ENCODE measurements at places on chromosomes 12 and 14.
A peak's percentile ranks its signal among the peaks of the same experiment; 100 is the strongest.

GRCh38 chr14:42200957-42201356 lies 594.3 kb downstream of the LRFN5 start:
- no peak for DNase-seq

GRCh38 chr12:54723379-54724256 lies 75.5 kb upstream of the DCD start:
- no peak for DNase-seq

DNA sequence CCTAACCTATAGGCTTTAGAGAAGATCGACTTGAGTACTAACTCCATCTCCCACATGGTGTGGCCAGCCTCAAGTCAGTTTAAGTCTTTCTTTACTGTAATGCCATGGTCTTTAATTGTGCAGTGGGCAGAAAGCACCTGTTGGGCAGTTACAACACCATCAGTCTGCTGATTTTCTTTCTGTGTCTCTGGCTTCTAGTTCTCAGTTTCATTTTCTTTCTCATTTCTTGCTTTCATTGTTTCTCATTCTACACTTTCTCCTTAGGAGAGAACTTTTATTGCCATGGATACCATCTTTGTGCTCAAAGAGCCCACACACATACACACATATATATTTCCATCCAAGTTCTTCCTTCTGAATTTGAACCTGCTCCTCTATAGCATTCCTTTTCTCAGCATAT lies 96.1 kb upstream of the SLC16A7 start:
- no peak for DNase-seq

GRCh38 chr12:103586791-103587370 lies at the start of gene STAB2:
Gene STAB2, plus strand, starts transcription at chr12:103587273. Its CDS starts 204 bp downstream, at chr12:103587477.
- DNase-seq, result no peak

DNA sequence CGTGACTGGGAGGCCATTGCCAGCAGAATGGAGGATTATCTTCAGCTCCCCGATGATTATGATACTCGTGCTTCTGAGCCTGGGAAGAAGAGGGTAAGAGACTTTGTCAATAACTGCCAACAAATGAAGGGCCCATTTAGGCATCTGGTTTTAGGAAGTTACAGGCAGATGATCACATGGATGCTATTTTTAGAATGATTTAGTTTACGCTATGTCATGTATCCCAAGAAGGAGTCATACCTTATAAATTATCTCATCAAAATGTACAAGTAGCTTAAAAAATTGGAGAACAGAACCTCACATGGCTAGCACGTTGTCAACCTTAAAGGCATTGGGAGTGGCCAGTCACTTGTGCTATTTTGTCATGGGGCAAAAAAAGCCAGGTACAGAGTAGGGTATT lies 46.7 kb downstream of the PROX2 start:
- no peak for DNase-seq

DNA sequence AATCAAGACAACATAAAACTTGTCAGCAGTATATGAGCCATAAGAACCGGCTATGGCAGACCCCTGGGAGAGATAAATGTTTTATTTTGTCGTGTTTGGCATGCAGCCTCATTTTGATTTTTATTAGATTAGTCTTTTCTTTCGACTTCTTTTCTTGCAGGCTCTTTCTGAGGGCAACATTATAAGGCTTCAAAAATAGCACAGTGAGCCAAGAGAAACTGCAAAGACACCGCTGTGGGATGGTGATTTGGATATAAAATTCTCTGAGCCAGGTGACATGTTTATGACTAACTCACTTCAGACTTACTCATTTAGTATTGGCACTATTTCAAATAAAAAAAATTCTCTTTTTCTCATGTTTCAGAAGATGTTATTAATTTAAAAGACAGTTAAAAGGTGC lies 96.8 kb upstream of the PKP2 start:
- DNase-seq, result no peak

GRCh38 chr12:110109037-110109836 lies 14.9 kb upstream of the IFT81 start:
- no peak for DNase-seq

- DNase-seq, result no peak
Observed at GRCh38 chr12:47356129-47356700, 276.5 kb upstream of the AMIGO2 start.

DNA sequence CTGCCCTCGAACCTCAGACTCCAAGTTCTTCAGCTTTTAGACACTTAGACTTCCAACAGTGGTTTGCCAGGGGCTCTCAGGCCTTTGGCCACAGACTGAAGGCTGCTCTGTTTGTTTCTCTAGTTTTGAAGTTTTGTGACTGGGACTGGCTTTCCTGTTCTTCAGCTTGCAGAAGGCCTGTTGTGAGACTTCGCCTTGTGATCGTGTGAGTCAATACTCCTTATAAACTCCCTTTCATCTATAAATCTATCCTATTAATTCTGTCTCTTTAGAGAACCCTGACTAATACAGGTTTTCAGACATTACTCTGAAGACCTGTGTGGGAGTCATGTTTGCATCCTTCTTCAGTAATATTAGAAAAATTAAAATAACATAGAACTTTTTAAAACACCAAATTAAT lies 289.1 kb downstream of the RMST start:
- no peak for DNase-seq

DNA sequence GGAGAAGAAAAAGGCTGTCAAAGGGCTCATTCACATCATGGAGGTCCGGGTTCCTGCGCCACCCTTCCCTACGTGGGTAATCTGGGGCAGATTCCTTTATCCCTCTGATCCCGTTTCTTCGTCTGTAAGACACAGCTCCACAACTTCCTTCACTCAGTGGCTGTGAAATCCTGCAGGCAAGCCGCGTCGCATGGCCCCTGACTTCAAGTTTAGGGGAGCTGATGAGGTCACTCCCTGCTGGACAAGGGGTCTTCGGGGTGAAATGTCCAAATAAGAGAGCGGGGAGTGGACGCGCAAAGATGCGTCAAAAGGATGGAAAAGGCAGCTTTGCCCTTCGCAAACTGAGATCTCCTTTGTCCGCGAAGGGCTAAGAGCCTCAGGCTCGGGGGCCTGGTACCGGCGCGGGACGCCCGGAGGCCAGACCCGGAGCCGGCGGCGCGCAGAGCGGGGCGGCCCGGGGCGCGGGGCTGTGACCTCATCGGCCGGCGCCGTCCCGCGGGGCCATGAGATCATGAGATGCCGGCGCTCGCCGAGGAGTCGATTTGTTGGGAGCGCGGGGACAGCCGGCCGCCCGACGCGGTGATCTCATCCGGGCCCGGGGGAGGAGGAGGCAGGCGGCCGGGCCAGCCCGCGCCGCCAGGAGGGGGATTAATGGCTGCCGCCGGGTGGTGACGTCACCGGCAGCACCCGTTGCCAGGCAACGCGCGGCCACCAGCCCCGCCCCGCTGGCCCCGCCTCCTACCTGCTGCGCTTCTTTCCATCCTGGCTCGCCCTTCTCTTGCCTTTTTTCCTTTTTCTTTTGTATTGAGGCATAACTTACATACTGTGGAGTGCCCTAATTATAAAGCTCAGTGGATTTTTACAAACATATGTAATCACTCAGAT lies 62.1 kb downstream of the HRK start:
- DNase-seq, result peak; percentile 89

- DNase-seq, result no peak
Observed at GRCh38 chr12:120737557-120738251, 12.1 kb downstream of the ACADS start.

DNA sequence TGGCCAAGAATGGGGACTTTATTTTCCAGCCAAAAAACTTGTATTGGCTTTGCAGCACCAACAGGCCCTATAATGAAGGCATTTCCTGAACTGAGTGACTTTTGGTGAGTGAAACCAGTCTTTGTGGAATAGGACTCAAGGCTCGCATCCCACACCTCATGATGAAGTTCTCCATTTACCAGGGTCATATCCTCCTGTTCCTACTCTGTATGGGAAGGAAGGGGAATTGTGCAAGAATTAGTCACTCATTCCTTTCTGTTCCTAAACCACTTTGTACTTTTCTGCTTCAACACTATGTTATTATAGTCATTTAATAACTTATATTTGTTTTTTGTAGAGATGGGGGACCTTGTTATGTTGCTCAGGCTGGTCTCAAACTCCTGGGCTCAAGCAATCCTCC lies 2.3 kb upstream of the SPATS2 start:
- no peak for DNase-seq

- no peak for DNase-seq
Observed at GRCh38 chr14:72630374-72630773, 263.5 kb downstream of the DPF3 start.

DNA sequence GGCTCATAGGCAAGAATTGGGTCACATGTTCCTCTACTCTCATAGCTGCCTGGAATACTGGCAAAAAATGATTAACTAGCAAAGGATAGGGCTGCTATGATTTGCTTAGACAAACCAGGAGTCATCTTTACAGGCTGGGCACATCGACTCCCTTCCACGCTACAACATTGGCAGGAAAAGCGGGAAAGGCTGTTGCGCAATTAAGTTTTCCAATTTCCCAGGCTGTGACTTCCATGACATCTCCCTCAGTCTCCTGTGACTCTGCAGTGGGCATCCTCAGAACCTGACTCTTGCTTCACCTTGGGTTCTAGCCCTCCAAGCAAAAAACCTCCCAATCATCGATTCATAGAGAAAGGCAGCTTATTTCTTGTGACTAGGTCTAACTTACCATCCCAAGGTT lies 184.5 kb upstream of the E2F7 start:
- no peak for DNase-seq

DNA sequence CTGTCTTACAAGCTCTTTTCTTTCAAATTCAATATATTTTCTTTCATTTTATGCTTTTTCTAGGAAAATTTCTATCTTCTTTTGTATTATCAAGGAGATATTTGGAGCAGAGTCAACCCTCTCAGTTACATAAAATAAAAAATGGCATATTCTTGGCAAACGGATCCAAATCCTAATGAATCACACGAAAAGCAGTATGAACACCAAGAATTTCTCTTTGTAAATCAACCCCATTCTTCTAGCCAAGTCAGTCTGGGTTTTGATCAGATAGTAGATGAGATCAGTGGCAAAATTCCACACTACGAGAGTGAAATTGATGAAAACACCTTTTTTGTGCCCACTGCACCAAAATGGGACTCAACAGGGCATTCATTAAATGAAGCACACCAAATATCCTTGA lies 20.6 kb downstream of the PIK3C2G start:
- DNase-seq, result no peak

- DNase-seq, result no peak
Observed at GRCh38 chr14:30204431-30204980, 276.9 kb upstream of the PRKD1 start.

DNA sequence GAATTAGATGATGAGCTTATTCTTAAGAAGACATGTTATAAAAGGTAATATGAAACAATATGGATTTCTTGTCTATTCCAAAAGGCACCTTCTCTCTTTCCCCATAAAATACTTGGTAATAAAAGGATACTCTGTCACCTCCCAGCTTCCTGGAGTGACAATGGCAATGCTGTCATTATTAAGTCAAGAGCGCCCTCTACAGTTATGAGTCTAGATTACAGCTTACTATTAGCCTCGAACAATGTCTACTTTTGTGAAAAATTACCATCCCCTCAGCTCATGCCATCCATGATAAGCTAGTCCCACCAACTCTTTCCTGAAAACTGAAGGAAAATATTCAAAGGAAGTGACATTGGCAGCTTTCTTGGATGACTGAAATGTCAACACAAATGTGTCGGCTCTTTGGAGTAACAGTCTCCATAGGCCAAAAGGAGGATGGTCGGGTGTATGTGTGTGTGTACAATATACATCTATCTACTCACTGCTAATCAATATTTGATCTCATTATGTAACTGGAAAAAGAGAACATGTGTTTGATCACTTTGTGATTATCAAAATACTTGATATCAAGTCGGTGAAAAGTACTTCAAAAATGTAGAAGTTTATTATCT lies 48.7 kb upstream of the CDKN3 start:
- no peak for DNase-seq

- DNase-seq, result no peak
Observed at GRCh38 chr14:97280526-97280925, 483.3 kb downstream of the VRK1 start.

DNA sequence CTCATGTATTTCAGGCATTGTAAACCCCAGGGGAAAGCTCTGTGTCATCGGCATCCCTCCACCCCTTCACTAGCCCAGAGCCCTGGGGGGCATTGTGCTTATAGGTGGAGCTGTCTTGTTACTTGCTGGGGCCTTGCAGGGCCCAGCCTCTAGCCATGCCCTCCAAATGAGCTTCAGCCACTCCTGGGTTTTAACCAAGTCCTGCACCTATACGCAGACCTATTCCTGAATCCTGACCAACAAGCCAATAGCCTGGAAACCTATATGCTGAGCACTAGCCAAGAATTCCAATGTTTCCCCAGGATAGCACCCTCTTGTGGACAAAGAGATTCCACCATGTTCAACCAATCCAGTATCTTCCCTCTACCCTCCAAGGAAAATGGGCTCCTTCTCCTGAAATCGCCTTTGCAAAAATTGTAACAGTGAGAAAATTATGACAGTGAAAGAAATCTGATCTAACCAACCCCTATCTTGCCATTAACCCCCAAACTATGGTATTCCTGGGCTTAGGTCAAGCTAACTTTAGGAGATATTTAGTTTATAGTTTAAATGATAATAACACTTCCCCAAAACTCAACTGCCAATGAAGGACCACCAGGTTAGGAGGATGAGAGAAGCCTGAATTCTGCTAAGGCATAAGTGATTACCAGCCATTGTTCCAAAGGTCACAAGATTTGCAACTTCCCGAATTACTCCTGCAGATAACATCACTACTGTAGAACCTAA lies 55.5 kb downstream of the TTC7B start:
- no peak for DNase-seq

DNA sequence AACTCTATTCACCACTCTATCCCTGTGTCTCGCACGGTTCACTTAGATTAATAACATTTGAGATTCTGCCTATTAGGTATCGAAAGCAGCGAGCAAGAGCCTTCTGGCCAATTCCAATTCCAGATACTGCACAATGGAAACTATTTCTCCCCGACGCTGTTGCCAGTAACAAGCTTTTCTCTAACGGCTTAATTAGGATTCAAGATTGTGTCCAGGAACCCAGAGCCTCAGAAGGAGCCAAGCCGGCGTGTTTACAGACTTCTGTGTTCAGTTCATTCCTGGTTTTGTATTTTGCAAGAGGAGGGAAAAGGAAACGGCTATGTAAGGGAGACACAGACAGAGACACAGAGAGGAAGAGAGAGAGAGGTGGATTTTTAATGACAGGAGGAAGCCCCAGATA lies 185.6 kb downstream of the DICER1 start:
- no peak for DNase-seq

- no peak for DNase-seq
Observed at GRCh38 chr12:108605000-108605689, 7.3 kb upstream of the TMEM119 start.

DNA sequence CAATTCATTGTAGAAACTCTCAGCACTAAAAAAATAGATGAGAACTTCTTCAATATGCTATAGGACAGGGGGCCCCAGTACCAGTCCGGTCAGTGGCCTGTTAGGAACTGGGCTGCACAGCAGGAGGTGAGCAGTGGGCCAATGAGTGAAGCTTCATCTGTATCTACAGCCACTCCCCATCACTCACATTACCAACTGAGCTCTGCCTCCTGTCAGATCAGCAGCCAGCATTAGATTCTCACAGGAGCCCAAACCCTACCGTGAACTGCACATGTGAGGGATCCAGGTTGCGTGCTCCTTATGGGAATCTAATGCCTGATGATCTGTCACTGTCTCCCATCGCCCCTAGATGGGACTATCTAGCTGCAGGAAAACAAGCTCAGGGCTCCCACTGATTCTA lies 15.7 kb upstream of the ANO2 start:
- DNase-seq, result no peak
